ENCODE measurements at places on chromosomes 7 and 10.

DNA sequence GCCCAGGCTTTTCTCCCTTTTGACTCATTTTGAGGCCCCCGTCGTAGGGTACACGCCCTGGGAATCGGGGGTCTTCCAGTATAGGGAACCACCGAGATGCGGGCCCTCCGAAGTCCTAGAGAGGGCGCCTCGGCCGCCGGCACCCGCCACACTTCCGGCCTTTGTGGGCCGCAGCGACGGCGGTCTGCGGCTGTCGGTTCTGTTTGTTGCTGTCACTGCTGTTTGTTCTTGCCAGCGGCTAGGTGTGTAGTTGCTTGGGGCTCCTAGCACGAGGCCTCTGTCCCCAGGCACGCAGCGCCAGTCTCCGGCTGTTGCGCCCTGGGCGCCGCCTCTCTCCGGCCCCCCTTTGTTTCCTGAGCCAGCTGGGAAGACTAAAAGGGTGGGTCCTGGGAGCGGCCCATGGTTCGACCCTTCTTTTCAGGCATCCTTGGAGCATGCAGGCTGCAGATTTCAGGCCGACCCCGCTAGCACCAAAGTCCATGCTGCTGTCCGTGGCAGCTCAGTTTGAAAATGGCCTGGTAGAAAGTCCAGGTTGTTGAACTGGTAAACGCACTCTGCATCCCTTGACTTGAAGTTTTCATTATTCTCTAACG is 17.8 kb upstream of the ZKSCAN1 start:
- peak; percentile 82 for DNase-seq

- DNase-seq = no peak
These were observed 131.8 kb upstream of the GHITM start for GRCh38 chr10:84007482-84007881.

GRCh38 chr7:135913404-135913803 is 63.8 kb downstream of the MTPN start:
- DNase-seq = no peak

- DNase-seq = no peak
These were observed 13.1 kb downstream of the UNC5B start for GRCh38 chr10:71225291-71226058.

DNA sequence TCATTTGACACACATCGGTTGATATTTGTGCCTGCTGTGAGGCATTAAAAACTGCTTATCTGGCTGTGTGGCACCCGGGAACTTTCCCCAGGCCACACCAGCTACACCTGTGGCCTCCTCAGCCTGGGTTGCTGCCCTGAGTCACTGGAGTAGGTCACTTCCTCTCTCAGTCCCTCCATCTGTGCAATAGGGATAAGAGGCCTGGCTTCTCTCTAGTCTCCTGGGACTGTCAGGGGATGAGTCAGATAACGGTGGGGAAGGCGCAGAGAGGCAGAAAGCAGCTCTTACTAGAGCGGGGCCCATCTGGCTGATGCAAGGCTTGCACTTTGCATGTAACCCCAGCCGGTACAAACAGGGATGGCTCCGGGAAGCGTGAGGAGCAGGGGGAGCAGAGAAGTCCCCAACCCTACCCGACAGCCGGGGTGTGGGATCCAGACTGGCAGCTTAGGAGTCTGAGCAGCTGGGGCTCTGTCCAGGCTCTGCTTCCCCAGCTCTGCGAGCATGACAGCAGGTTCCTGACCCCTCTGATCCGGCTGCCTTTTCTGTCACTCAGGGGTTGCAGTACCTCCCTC is 34.0 kb downstream of the DNAJB12 start:
- DNase-seq = peak; percentile 82

DNA sequence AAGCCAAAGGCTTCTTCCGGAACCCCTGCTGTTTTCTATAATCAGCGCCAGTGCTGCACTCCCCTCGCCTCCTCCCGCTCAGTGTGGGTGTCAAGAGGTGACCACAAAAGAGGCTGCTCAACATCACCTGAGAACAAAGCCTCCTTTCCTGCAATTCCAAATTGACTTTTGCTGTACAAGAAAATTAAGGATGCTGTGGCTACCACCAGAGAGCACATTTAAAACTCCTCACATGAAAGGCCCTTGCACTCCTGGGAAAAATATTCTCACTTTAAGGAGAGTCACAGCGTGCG is 96.4 kb downstream of the HIPK2 start:
- no peak for DNase-seq

GRCh38 chr10:20200758-20201157 is 384.5 kb downstream of the PLXDC2 start:
- DNase-seq = no peak

- no peak for DNase-seq
These were observed 4.5 kb upstream of the DNMBP start for GRCh38 chr10:100014071-100014762.

GRCh38 chr7:151512353-151512752 is 7.3 kb downstream of the RHEB start:
- DNase-seq = no peak

- no peak for DNase-seq
These were observed 23.9 kb downstream of the NT5C3A start for GRCh38 chr7:33038639-33039038.

GRCh38 chr10:8095959-8096358 is 41.5 kb downstream of the GATA3 start:
- no peak for DNase-seq

DNA sequence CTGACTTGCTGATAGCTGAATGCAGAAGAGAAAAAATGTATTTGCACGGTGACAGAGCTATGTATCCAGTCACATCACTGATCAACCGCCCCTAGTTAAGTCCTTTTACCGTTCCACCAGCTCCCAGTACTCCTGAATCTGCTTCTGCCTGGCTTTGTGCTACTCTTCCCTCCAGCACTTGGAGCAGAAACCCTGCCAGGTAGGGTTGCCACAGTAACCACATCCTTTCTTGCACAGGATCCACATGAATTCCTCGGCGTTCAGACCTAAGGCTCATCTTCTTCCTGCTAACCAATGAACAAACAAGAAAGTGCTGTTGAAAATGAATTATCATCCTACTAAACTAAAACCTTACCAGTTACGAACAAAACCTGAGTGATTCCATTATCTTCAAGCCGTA is 52.0 kb upstream of the KCTD7 start:
- DNase-seq = no peak

DNA sequence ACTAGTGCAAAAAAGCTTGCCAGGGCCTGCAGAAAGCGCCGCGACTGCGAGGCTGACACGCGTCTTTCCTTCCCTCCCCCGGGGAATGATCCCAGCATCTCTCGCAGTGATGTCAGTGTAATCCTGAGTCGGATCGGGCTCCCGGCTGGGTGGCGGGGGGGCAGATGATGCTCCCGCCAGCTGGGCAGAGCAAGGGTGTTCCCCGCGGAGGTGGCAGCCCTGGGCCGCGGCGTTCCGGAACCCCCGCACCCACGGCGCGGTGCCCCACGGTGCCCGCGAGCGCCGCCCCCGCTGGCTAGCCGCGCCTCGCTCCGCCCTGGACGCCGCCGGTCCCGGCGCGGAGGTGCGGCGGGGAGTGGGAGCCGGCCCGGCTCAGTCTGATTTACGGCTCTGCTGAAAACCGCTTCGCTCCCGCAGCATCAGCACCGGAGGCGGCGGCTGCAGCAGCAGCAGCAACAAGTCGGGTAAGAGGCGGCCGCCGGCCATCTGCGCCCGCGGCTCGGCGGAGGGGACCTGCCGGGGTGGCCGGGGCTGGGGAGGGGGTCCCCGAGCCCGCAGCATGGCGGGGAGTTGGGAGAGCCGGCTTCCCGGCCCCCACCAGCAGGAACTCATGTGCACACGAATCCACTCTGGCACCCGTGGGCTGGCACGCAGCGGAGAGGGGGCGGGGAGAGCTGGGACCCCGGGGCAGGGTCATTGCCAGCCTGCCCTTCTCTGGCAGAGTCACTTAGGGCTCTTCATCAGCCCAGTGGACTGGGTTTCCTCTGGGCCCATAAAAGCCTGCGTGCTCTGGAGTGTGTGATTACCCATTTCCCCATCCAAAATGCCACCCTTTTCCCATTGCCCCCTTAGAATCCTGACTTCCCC is at the start of gene ZNF365:
TSS of gene ZNF365 (plus strand) at position 375 of the 867 bp plus-strand sequence. CDS start 1,825 bp downstream, outside the sequence.
- peak; percentile 66 for DNase-seq

GRCh38 chr10:13683017-13683416 is 96.3 kb downstream of the PRPF18 start:
- no peak for DNase-seq

- DNase-seq = no peak
These were observed 87.0 kb downstream of the LARP4B start for GRCh38 chr10:844552-844951.

DNA sequence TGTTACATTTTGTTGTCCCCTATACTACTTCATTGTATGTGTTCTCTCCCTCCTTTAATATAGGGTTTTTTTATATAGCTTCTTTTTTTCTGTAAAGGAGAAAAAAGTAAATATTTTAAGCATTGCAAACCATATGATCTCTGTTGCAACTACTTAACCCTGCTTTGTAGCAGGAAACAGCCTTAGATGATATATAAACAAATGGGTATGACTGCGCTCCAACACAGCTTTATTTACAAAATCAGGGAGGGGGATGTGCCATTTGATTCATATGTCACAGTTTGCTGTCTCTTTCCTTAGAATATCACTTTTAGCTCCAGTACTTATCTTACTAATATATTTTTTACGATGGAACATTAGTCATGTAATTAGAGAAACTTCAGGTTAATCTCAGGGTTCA is 155.2 kb upstream of the GNAI1 start:
- no peak for DNase-seq

DNA sequence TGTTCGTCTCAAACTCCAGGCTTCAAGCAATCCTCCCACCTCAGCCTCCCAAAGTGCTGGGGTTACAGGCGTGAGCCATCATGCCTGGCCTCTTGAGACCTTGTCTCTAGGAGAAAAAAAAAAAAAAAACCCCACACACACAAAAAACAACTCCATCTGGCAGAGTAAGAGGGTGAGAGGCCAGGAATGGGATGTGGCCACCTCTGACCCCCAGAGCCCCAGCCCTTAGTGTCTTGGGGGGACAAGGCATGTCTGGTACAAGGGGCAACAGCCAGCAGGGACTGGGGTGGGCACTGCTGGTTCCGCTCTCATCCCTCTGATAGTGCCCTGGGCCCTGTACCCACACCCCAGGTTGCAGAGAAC is 15.6 kb upstream of the TNRC18 start:
- no peak for DNase-seq

GRCh38 chr10:6145166-6145987 is 56.5 kb downstream of the RBM17 start:
- DNase-seq = no peak

DNA sequence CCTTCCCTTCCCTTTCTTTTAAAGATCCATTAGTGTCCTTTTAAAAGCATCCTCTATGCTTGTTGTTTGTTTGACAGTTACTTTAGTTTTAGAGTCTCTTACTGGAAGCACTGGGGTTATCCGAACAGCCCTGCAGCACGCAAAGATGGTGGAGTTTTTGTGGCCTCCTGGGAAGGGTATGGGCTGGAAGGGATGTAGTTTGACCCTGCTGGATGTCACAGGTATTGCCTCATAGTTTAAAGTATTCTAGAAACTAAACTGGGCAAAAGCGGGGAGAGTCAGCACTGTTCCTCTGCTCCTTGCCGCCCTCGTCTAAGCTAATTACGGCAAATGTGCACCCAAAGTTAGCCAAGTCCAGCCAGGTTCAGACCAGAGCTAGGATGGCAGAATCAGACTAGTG is 35.8 kb upstream of the GNAI1 start:
- DNase-seq = no peak

- no peak for DNase-seq
These were observed 308.4 kb downstream of the SKIDA1 start for GRCh38 chr10:21217107-21217506.

GRCh38 chr10:16686054-16686902 is 130.9 kb downstream of the RSU1 start:
- no peak for DNase-seq

DNA sequence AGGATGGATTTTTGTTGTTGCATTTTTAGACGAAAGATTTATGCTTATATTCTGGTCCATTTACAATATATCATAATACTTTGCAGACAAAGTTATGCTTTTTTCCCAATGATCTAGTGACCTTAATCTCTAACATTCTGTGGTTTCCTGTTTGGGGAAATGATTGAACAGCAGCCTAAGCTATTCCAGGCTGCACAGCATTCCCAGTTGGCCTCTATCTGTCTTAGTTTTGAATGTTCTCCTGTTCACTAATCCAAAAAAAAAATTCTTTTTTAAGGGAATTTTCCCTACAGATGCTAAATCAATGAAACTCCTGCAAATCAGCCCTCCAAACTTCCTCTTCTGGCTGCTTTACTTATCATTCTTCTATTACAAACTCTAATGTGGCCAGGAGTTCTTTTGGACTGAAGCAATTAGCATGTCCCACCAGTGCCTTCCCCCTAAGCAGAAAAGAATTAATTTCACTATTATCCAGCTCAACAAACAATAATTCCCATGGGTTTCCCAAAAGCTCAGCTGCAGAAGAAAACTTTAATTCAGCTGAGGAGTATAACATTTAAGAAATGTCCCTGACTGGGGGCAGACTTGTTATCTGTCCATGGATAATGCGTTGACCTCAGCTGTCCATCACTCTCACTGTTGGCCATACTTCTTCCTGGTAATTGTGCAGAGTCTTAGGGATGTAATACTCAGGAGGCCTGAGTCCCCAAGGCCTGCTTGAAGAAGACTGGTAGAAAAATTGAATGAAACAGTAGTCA is 81.9 kb upstream of the TRIL start:
- DNase-seq = no peak

DNA sequence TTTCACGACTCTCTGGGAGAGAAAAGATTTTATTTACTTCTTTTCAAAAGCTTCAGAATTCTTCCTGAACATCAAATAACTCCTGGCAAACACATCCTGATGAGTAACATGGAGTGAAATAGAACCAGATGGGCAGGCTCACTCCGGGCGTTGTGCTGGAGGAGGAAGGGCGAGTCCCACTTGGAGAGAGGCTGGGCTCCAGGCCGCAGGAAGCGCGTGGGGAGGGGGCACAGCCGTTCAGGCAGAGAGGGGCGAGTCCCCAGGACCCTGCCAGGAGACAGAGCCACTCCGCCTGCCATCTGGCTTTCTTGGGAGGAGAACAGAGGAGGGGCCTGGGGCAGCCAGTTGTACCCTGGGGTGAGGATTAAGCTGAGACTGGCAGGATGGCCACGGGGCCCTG is 265.9 kb upstream of the ZMIZ1 start:
- no peak for DNase-seq

GRCh38 chr7:77627309-77627676 is 69.0 kb upstream of the RSBN1L start:
- no peak for DNase-seq

GRCh38 chr7:113421696-113422330 is 303.5 kb upstream of the SMIM30 start:
- peak; percentile 73 for DNase-seq

DNA sequence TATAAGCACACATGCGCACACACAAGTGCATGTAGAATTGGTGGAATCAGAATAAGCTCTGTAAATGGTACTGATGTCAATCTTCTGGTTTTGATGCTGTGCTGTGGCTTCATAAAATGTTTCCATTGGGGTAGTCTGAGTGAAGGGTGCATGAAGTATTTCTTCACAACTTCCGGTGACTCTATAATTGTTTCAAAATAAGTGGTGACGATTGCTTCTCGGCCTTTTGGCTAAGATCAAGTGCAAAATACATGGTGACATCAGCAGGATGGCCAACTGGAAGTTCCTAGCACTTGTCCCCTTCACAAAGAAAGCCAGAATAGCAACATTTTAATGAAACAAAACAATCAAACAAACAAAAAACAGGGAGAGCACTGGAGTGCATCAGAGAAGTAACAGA is 41.6 kb upstream of the CAMK2B start:
- DNase-seq = no peak

All from activated T-cell treated with anti-CD3 and anti-CD28 coated beads, Interleukin-2, amount 50 U/mL, for 24 hours (primary cell).